Activated CD4-positive, alpha-beta T cell treated with anti-CD3 and anti-CD28 coated beads for 36 hours (primary cell): ENCODE measurements at places on chromosomes 12 and 14.

GRCh38 chr12:78392918-78393317 is 471.7 kb upstream of the SYT1 start:
- DNase-seq: no peak
- H3K4me1 ChIP-seq: no peaks in the 10 kb centered on the region
- H3K36me3 ChIP-seq: no peaks in the 10 kb centered on the region
- H3K4me3 ChIP-seq: no peak overlapping the region

DNA sequence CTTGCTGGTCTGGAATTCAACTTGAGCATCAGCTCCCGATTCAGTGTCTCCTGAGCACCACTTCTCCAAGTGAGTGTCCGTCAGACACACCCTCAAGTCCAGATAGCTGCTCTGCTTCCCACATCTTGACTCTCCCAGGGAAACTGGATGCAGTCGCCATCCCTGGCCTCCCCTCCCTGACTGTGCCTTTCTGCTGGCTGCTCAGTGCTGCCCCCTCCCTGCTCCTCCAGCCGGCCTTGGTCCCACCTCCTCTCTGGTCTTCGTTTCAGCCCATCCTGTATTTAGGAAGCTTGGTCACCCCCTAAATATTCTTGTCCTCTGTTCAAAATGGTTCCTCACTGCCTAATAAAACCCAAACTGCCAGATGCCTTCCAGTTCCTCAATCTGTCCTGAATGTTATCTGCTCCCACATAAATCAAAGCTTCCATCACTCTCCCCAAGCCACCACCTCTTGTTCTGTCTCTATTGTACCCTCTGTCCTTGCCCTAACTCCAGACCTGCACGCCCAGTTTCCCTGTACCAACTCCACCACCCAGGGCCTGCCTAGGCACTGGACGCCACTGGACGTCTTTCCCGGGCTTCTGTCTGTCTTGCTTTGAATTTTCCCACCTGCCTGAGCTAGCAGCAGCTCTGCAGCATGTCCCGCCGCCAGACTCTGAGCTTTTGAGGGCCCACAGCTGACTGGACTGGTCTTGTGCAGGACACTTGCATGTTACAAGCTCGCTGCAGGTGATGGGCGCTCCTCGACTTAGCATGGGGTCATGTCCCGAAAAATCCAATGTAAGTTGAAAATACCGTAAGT is 33.8 kb downstream of the CCDC92 start:
- H3K36me3 ChIP-seq: peaks cover 16% of the 10 kb centered on the region
- H3K27me3 ChIP-seq: no peaks in the 10 kb centered on the region
- peaks cover 21% of the 10 kb centered on the region for H3K4me1 ChIP-seq
- H3K27ac ChIP-seq: peak overlapping the region; percentile 85

GRCh38 chr12:131452444-131452860 is 258.4 kb upstream of the SFSWAP start:
- H3K27ac ChIP-seq: no peak overlapping the region
- no peaks in the 10 kb centered on the region for H3K36me3 ChIP-seq
- H3K27me3 ChIP-seq: peaks cover 3% of the 10 kb centered on the region

DNA sequence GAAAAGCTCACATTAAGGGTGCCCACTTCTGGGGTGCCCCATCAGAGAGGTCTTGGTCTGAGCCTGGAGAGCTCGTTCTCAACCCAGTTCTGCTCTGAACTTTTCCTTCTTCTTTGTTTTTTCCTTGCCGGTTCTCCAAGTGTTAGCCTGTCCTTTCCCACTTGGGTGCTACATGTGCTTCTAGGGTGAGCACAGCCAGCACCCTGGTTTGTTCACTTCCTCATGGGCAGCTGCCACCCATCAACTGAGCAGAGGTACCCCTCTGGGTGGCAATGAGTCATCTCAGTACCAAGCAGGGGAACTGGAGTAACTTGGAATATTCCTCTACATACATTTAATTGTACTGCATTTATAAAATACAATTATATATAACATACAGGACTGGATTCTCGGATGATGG is 3.9 kb upstream of the SYNE3 start:
- no peak for DNase-seq
- no peaks in the 10 kb centered on the region for H3K27me3 ChIP-seq
- peaks cover 80% of the 10 kb centered on the region for H3K4me1 ChIP-seq
- H3K27ac ChIP-seq: peak overlapping the region; percentile 84

- no peak overlapping the region for H3K4me3 ChIP-seq
- H3K4me1 ChIP-seq: peaks cover 6% of the 10 kb centered on the region
- peaks cover 12% of the 10 kb centered on the region for H3K27me3 ChIP-seq
- DNase-seq: no peak
- no peaks in the 10 kb centered on the region for H3K36me3 ChIP-seq
These were observed 13.2 kb downstream of the KCNH3 start for GRCh38 chr12:49552014-49552413.

GRCh38 chr14:90599748-90600507 is 203.1 kb downstream of the CALM1 start:
- DNase-seq: no peak

DNA sequence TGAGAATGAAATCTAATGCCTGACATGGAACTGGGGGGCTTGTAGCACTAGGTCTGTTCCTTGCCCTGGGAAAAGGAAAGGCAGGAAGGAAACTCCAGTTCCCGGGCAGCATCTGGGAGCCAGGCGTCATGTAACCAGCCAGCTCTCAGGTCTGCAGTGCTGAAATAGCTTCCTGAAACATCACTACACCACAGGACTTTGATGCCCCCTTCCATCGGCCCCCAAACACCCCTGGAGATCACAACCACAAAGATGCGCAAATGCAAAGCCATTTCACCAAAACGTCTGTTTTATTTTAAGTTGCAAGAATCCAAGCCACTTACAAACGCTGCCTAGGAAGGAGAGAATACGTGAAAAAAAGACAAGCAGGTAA is 40.9 kb downstream of the KCTD10 start:
- no peak for DNase-seq
- no peaks in the 10 kb centered on the region for H3K27me3 ChIP-seq
- H3K4me1 ChIP-seq: peaks cover 5% of the 10 kb centered on the region
- H3K27ac ChIP-seq: no peak overlapping the region
- H3K36me3 ChIP-seq: no peaks in the 10 kb centered on the region

GRCh38 chr12:75020068-75020557 is 189.5 kb downstream of the KCNC2 start:
- no peaks in the 10 kb centered on the region for H3K27me3 ChIP-seq
- H3K4me3 ChIP-seq: no peak overlapping the region
- no peak overlapping the region for H3K27ac ChIP-seq

DNA sequence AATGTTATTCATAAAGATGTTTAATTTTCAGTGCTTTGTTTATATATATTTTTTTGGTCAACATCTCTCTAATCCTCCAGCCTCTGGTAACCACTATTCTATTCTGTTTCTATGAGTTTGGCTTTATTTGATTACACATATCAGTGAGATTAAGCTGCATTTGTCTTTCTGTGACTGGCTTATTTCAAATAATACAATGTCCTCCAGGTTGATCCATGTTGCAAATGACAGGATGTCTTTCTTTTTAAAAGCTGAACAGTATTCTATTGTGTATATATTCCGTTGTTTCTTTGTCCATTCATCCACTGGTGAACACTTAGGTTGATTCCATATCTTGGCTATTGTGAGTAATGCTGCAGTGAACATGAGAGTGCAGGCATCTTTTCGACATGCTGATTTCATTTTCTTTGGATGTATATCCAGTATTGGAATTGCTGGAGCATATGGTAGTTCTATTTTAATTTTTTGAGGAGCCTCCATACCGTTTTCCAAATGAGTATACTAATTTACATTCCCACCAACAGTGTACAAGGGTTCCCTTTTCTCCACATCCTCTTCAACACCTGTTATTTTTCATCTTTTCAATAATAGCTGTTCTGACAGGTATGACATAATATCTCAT is 142.4 kb downstream of the PRKCH start:
- peak overlapping the region; percentile 21 for H3K27ac ChIP-seq
- H3K36me3 ChIP-seq: peaks cover 50% of the 10 kb centered on the region
- no peaks in the 10 kb centered on the region for H3K27me3 ChIP-seq
- no peak for DNase-seq
- H3K4me3 ChIP-seq: no peak overlapping the region
- H3K4me1 ChIP-seq: peaks cover 72% of the 10 kb centered on the region

GRCh38 chr14:55152052-55152753 is 23.2 kb downstream of the LGALS3 start:
- H3K27me3 ChIP-seq: no peaks in the 10 kb centered on the region
- H3K4me1 ChIP-seq: peaks cover 4% of the 10 kb centered on the region
- peaks cover 42% of the 10 kb centered on the region for H3K36me3 ChIP-seq
- no peak overlapping the region for H3K4me3 ChIP-seq
- no peak overlapping the region for H3K27ac ChIP-seq

DNA sequence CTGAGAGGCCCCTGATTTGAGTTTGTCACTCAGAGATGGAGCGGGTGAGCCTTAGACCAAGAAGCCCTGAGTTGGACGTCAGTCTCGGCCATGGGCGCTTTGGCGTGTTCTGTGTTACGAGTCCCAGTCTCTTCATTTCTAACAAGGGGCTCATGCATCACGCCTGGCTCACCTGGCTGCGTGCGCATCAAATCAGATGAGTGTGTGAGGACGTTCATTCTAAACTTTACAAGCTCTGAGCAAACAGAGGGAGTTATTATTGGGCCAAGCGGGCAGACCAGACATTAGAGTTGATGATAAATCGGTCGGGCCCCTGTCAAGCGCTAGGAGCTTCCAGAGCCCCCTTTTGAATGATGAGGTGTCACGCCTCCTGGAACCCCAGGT is 117.2 kb downstream of the CALM1 start:
- no peaks in the 10 kb centered on the region for H3K4me1 ChIP-seq
- H3K27me3 ChIP-seq: peaks cover 7% of the 10 kb centered on the region

DNA sequence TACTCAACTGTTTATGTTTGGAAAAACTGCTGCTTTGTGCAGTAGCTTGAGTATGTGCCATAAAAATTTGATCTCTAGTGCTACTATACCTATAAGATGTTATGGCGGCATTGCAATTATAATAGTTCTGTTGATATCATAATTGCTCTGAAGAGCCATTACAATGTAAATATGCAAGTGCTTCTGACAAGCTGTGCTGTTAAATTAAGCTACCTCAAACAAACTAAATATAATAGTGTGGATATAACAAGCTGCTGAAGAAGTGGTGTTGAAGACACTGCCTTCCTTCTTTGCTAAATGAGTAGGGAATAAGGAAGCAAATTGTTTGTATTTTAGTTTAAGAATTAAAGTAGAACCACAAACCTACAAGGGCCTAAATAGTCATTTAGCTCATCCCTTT is 301.0 kb upstream of the MIS18BP1 start:
- no peak overlapping the region for H3K4me3 ChIP-seq
- H3K27me3 ChIP-seq: no peaks in the 10 kb centered on the region
- no peaks in the 10 kb centered on the region for H3K36me3 ChIP-seq
- H3K27ac ChIP-seq: no peak overlapping the region
